Stimulated activated CD8-positive, alpha-beta memory T cell treated with anti-CD3 and anti-CD28 coated beads, Interleukin-4, amount 100 ng/mL, for 4 hours (primary cell): ENCODE measurements at places on chromosomes 12 and 14.

DNA sequence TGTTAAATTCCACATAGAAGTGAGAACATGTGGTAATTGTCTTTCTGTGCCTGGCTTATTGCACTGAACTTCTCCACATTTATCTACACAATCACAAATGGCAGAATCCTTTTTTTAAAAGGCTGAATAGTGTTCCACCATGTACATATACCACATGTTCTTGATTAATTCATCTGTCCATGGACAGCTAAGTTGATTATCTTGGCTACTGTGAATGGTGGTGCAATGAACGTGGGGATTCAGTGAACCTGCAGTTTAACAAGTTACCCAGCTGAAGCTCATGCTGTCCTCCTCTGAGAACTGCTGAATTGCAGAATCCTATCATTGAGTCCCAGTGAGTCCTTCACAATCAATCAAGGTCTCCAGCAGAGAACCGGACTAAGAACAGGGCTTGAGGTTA, 74.9 kb downstream of the TBK1 start:
- no peak for DNase-seq

- no peak for DNase-seq
Measured at GRCh38 chr12:127178052-127178451, 1088.9 kb upstream of the TMEM132C start.

DNA sequence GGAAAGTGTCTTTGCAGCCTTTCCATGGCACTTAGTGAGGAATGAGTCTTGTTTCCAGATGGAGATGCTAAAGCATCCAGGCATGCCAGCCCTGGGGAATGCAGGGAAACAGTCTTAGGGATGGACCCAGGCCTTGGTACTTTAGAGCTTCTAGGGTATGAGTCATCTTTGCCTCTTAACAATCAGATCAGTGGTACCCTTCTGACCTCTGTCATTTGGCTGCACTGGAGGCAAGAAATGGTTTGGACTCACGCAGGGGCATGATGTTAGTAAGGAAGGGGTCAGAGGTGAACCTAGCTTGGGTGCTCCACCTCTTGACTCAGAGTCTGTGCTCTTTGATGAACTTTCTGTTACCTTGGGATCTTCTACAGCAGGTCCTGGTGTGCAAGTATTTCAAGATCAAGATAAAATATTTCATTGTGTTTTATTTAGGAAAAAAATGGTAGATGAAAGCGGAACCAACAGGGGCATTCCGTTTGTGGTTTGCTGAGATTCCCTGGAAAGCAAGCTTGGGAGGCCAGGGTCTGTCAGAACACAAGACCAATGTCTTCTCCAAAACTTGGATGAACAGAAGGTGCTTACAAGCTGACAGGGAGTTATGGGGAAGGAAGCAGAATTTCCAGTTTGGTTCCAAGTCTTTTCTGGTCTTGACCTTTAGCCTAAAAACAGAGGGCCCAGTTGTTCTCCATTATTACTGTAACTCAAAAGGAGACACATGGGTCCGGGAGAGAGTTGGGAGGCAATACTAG, 216.2 kb downstream of the ZFP36L1 start:
- no peak for DNase-seq

DNA sequence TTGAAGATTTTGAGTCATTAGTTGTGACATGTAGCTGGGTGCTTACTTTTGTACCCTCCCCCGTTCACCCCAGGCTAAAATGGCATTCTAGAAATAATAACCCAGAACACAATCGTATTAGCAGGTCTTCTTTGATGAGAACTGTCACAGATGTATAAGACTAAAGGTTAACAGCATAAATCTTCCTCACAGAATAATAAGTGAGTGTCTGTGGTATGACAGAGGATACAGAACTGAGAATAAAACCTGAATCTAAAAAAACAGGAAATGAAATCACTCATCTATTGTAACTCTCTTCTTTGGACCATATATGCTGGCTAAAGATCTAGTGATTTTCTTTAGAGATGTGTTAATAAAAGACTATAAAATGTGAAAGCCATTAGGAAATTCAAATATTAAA, 746.6 kb downstream of the LRFN5 start:
- DNase-seq = no peak

DNA sequence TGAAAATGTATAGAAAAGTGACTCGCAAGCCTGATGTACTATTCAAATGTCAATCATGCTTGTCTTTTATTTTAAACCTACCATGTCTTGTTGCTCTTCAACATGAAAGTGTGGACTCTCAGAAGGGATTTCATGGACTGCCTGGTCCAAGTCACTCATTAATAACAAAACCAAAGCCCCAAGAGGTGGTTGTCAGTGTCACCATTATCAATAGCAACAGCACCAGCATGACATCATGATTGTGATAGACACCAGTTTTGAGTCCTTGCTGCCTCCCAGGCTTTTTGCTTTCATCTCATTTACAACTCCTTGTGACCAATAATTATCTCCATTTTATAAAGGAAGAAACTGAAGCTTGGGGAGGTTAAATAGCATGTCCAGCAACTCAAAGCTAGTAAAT, 112.0 kb upstream of the TMPO start:
- DNase-seq = no peak

DNA sequence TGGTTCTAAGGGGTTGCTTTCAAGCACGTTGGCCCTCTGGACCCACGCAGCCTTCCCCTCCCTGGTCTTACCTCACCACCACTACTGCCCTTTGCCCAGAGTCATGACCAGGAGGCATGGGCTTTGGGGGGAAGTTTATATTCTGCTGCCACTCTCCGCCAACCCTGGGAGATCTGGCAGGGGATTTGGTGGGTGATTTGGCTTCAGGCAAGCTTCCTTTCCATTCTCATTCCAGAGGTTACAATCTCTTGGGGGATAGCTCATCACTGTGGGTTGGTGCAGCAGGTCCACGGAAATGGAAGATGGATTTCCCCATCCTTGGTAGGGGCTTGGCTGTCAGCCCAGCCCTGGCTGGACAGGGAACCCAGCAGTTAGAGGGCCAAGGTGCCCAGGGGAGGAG, 6.3 kb downstream of the PAH start:
- no peak for DNase-seq

GRCh38 chr12:5590316-5590715, 158.4 kb downstream of the NTF3 start:
- DNase-seq = no peak

DNA sequence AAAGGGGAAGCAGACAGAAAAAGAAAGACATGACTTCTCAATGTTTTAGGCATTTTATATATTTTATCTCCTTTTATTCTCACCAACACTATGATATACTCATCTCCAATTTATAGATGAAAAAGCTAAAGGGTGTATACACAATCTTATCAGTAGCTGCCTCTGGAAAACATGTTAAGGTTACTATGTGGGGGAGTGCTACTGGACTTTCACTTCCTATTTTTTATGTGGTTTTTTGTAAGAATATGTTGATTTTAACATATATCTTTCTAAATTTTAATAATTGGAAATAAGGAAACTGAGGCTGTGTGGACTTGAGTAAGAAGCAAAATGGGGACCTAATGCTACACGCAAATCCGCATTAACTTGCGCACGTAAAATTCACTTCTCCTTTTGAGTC, 99.6 kb upstream of the PDE3A start:
- no peak for DNase-seq

DNA sequence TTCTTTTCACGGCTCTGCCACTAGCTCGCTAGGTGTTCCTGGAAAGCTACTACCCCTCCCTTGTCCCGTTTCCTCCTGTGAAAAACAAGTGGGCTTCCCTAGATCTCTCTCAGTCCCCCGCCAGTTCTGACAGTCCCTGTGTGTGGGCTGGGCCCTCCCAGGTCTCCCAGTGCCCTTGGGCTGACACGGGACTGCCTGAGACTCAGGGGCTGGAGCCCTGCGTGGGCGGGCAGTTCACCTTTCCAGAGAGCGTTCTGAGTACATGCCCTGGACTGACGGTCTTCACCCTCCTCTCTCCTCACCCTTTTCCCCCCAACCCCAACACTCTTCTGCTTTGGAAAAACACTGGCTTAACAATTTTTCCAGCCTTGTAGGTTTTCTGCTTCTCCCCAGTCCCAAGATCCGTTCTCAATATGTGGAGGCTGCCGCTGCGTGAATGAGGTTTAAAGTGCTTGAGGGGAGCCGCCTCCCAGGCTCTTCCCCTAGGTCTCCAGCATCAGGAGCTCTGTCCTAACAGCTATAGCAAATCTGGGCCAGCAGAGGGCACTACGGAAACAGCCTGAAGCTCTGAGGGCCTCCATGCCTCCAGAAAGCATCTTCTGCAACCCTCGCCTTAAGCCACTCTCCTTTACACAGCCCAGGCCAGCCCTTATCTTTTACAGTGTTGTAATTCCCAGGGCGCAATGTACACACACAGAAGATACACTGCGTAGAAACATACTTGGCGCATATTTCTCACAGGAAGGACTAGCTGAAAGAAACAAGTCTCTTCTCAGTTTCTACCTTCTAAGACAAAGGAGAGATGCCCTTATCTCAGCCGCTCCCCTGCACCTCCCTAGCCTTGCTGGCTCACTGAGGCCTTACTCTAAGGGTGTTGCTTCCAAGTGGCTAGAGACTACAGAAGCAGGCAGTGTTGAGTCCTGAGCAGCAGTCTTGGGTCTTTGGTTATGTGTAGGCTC, 10.4 kb upstream of the DCD start:
- peak; percentile 15 for DNase-seq

DNA sequence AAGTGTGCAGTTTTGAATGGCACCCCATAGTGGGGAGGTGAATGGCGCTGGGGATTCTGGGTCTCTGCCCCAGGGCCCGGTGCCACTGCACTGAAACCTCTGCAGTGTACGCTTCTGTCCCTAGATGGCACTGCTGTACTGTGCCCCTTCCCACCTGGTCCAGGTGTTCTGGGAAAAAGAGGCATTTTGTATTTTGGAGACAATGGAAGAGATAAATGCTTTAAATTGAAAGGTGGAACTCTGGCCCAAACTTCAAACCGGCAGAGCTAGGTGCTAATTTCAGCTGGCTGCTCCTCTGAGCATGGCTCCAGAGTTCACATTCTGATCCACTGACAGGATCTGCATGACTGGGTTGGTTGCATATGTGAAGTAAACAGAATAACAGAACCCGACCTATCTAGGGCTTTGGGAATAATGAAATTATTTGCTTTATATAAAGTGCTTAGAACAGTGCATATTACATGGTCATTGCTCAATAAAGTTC, 52.2 kb downstream of the KRT80 start:
- DNase-seq = no peak

- DNase-seq = peak; percentile 41
Measured at GRCh38 chr14:100221533-100222223, 17.3 kb upstream of the YY1 start.

DNA sequence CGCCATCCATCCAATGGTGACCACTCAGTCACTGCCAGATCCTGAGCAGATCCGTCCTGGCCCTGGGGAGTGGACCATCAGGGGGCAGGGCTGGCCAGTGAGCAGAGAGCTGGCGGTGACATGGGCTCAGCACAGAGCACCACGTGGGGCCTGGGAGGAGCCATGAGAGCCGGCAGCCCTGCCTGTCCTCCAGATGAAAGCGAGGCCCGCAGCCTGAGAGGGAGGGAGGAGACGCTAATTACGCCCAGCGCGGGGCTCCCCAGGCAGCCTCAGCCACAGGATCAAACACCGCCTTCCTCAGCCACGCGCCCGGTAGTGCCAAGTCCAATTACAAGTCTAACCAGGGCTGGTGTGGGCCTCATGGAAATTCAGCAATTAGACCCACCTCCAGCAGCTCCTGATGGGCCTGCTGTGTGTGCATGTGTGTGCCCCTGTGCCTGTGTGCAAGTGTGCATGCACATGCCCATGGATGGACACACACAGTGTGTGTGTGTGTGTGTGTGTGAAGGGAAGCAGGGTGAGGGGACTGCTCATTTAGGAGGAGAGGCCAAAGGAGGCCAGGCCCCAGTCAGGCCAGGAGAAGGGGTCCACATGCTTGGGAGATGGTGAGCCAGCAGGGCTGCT, 68.0 kb downstream of the KIF26A start:
- DNase-seq = no peak

GRCh38 chr14:92450351-92451070, 63.1 kb upstream of the RIN3 start:
- no peak for DNase-seq

GRCh38 chr12:22122359-22122758, 76.3 kb downstream of the CMAS start:
- no peak for DNase-seq

GRCh38 chr14:57389646-57390036, 745 bp upstream of the NAA30 start:
- no peak for DNase-seq

GRCh38 chr14:53581504-53581903, 375.1 kb downstream of the BMP4 start:
- DNase-seq = no peak

DNA sequence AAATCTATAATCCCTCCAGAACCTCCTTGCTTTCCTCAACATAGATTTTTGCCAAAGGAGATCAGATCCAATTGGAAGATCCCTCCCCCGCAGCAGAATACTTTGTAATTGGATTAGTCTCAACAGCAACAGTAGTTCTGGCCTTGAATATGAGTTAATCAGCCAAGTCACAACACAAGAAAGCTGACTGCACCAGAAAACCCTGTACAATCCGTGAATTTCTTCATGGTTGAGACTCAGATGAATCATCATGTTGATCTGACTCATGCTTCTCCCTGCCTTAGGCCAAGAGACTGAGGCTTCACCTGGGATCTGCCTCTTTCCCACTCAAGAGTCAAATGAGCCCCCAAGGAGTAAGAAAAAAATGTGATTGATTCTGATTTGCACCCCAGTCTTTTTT, 3.0 kb upstream of the METTL17 start:
- DNase-seq = no peak

DNA sequence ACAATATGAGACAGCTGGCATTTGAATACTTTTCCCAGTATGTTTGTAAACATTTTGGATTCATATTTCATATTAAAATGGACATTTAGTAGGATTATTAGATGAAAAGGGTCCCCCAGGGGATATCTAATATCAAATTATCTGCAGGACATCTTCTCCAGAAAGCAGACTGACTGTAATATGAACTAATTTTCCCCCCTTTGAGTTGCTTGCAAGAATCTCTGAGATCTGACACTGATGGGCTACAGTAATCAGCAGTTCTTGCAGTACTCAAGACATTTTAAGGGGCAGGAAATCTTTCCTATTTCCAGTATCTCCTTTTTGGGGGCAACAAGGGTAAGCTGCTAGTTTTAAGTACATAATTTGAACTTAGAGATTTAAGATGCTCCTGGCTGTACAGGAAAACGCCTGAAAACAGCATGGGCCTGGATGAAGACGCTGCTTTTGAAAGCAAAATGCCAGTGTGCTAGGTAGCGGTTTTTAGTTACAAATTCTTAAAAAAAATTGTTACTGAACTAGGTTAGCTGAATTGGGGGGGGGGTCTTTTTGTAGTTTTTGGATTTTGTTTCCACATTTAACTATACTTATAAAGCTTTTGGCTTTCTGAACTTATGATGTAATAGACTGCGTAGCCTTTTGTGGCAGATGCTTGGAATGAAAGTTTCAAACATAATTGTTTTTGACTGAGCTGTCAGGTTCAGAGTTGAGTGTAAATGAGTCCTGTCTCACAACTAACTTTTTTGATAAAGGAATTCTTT, 2.2 kb downstream of the FRMD6 start:
- DNase-seq = no peak

- no peak for DNase-seq
Measured at GRCh38 chr12:27453421-27453820, 6.9 kb downstream of the SMCO2 start.

GRCh38 chr12:1360441-1361210, 233.8 kb downstream of the FBXL14 start:
- no peak for DNase-seq
